ENCODE measurements at places on chromosomes 13 and 19.
A peak's percentile ranks its signal among the peaks of the same experiment; 100 is the strongest.

GRCh38 chr13:88887045-88887662 lies 1216.0 kb downstream of the SLITRK5 start:
- no peak for DNase-seq

- DNase-seq, result no peak
These were observed 4.9 kb downstream of the FXYD3 start for GRCh38 chr19:35120492-35120891.

- no peak for DNase-seq
These were observed 458.6 kb downstream of the DCT start for GRCh38 chr13:94020833-94021232.

DNA sequence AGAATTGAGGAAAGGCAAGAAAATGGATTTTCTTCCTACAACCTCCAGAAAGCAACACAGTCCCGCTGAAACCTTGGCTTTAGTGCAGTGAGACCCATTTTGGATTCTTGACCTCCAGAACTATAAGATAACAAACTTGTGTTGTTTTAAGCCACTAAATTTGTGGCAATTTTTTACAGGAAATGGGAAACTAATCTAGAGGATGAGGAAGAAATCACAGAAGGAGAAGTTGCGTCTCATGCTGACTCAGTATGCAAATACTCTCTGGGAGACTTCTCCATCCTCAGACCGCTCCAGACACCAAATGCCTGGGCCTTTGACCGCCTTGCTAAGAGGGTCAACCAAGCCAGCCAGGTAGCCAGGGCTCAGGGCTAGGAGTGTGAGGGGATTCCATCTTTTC lies 13.1 kb upstream of the CEACAM16 start:
- DNase-seq, result no peak

- DNase-seq, result no peak
These were observed 39.3 kb upstream of the KL start for GRCh38 chr13:32976912-32977311.

- no peak for DNase-seq
These were observed 100.8 kb downstream of the TUBGCP3 start for GRCh38 chr13:112487127-112487517.

DNA sequence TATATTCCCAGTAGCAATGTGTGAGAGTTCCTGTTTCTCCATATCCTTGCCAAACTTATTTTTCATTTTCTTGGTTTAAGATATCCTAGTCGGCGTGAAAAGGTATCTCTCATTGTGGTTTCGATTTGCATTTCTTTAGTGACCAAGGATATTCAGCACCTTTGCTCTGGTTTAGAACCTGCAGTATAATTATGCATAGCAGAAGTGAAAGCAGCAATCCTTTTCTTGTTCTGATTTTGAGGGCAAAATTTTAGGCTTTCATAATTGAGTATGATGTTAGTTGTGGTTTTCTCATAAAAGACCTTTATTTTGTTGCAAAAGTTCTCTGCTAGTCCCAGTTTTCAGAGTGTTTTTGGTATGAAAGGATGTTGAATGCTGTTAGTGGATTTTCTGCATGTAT lies 491.0 kb downstream of the FGF9 start:
- DNase-seq, result no peak

DNA sequence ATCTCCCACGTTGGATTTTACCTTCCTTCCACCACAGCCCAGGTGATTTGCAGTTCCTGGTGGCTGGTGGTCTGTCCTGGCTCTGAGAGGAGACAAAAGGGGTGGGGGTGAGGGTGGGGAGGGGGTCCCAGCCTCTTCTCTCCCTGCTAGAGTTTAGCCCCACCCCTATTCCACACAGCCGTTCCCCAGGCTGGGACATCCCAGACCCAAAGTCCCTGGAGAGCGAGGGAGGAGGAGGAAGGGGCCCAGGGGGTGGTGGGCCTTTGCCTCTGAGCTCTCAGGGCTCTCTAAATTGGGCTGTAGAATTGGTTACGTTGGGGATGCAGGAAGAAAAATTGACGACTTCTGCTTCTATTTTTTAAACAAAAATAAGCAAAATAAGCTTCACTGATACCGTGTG lies 81.9 kb downstream of the SLC6A16 start:
- no peak for DNase-seq

GRCh38 chr13:40789275-40790153 lies at the start of gene SLC25A15:
TSS of gene SLC25A15 (plus strand) at chr13:40789611. CDS start at chr13:40793227, 3,616 bp downstream.
- peak; percentile 67 for DNase-seq

- no peak for DNase-seq
These were observed 219.8 kb downstream of the MZT1 start for GRCh38 chr13:72507416-72508199.

GRCh38 chr13:31053091-31053490 lies 108.6 kb downstream of the HSPH1 start:
- DNase-seq, result no peak

DNA sequence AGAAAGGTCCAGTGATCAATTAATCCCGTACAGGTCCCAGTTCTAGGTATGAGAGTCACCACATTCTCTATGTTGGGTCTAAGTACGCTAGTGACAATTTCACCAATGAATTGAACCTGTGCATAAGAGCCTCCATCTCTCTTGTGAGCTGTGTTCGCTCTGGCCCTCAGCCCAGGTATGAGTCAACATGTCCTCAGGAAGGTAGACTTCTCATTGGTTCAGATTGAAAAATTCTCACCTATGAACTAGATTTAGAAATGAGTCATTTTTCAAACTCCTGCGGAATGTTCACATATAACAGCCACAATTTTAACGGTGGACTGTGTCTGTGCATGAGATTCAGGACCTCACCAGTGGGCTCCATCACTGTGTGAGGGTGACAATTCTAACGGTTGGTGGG lies 12.7 kb upstream of the ZNF43 start:
- no peak for DNase-seq

GRCh38 chr19:43532571-43532961 lies 422 bp upstream of the ZNF575 start:
- no peak for DNase-seq

GRCh38 chr13:112871742-112872141 lies 97.3 kb upstream of the MCF2L start:
- DNase-seq, result no peak

DNA sequence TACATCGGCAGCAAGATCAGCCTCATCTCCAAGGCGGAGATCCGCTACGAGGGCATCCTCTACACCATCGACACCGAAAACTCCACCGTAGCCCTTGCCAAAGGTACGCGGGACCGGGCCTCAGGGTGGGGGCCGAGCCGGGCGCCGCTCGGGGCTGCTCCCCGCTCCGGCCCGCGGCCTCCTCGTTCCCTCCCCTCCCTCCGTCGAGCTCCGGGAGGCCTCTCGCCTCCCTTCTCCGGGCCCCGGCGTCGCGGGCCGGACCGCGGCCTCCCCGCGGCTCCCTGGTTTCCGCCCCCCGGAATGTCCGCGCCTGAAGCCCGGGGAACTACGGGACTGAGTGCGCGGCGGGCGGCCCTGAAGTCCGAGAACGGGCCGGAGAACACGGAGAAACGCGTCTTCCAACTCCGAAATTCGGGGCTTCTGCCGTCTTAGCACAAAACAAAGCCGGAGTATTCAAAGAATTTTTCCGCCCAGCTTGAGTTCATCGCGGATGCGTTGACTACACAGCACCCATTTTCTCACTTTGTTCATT lies 423 bp downstream of the LSM14A start:
- DNase-seq, result peak; percentile 19

GRCh38 chr19:41745756-41746155 lies 9.6 kb upstream of the CEACAM6 start:
- DNase-seq, result no peak

DNA sequence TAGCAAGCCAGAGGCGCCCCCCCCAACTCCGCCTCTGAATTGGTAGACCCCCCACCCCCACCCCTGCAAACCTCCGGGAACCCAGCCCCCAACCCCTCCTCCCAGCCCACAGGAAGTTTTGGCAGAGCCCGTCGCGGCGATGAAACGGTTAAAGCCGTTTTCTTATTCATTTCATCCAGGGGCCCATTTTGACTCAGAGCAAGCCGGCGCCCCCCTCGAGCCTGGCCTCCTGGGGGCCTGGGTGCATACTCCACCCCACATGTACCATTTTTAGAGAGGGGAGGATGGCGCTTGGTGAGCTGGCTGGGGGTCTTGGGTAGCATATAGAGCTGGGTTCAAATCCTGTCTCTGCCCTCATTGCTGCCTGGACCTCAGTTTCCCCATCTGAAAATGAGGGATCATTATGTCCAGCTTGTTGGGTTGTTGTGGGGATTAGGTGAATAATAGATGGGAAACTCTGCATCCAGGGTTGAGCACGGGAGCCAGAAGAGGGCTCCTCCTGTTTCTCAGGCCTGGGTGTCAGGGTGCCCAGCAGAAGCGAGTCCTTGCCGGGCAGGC lies 7.9 kb upstream of the JUNB start:
- DNase-seq, result peak; percentile 26

- peak; percentile 52 for DNase-seq
These were observed 31.4 kb downstream of the CERS4 start for GRCh38 chr19:8240274-8241229.

GRCh38 chr19:58317476-58318072 lies 9.2 kb upstream of the ZSCAN22 start:
- no peak for DNase-seq

GRCh38 chr13:113962975-113963374 lies 10.9 kb downstream of the C13orf46 start:
- DNase-seq, result no peak

DNA sequence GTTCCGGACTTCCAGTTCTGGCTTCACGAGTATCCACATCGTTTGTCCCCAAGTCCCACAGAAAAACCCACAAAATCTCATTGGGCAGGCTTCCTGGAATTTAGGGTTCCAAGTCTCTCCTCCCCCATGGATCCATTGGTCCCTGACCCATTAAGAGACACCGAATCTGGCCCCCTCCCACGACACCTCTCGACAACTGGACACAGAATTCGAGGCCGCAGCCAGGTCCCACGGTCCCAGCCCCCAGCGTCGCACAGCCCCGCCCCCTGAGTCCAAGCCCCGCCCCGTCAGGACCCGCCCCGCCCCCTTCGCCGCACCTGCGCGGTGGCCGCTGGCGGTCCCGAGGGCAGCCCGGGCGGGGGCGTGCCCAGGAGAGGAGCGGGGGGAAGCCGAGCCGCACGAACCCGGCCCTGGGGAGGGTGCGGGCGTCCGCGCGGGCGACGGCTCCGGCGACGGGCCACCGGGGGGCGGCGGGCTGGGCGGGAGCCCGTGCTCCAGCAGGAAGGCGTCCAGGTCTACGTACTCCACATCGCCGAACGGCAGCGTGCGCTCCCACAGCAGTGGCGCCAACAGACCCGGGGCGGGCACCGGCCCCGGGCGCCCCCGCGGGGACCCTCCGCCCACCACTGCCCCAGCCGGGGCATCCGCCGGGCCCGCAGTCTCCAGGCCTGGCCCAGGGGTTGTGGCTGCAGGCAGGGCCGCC lies 1.8 kb downstream of the DBP start:
- peak; percentile 60 for DNase-seq

DNA sequence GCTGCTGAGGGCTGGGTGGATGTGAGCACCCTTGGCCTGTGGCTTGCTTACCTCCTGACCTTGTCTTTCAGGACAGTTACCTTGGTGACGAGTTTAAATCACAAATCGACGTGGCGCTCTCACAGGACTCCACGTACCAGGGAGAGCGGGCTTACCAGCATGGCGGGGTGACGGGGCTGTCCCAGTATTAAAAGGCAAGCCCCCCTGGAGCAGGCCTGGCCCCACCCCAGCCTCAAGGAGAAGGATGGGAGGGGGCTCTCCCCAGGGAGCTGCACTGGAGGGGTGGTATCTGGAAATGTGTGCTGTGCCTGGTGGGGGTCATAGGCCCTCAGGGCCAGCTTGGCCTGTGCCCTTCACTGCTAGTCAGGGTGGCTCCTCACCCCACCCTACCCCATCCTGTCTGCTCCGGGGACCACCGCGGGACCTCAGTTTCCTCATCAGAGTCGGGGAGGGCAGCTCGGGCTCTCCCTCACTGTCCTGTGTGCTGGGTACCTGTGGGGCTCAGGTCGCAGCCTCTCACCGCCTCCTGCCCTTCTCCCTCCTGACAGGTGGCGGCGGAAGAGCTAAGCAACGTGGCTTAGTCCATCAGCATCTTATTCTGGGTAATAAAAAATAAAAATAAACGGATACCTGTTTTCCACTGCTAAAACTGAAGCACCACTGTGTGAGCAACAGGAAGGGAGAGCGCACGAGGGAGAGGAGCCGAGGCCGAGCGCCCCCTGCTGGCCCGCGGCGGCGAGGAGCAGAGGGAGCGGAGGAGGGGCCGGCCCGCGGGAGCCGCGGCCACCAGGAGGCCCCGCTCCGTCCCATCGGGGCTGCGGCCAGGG lies 29.8 kb downstream of the CERS1 start:
- peak; percentile 49 for DNase-seq

DNA sequence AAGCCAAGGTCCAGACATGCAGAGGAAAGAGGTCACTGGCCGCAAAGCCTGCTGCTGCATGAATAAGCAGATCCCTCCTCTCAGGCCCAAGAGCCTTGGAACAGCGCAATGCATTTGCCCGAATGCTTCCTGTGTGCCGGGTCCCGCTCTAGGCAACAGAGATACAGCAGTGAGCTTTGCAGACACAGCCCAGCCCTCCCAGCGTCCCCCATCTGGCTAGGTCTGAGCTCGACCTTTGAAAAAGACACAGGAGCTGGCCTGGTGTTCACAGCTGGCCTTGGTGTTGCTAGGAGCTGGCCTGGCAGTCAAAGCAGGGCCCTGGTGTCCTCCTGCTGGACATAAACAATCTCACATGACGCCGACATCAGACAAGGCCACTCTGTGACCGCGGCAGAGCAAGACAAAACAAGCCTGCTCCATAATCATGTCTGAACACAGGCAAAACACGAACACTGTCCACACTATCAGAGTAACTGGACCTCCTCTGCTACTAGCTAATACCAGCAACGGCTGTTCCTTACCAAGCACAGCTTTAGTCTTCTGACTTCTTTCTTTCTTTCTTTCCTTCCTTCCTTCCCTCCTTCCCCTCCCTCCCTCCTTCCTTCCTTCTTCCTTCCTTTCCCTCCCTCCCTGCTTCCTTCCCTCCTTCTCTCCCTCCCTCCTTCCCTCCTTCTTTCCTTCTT lies 5.7 kb upstream of the PEX11G start:
- no peak for DNase-seq

DNA sequence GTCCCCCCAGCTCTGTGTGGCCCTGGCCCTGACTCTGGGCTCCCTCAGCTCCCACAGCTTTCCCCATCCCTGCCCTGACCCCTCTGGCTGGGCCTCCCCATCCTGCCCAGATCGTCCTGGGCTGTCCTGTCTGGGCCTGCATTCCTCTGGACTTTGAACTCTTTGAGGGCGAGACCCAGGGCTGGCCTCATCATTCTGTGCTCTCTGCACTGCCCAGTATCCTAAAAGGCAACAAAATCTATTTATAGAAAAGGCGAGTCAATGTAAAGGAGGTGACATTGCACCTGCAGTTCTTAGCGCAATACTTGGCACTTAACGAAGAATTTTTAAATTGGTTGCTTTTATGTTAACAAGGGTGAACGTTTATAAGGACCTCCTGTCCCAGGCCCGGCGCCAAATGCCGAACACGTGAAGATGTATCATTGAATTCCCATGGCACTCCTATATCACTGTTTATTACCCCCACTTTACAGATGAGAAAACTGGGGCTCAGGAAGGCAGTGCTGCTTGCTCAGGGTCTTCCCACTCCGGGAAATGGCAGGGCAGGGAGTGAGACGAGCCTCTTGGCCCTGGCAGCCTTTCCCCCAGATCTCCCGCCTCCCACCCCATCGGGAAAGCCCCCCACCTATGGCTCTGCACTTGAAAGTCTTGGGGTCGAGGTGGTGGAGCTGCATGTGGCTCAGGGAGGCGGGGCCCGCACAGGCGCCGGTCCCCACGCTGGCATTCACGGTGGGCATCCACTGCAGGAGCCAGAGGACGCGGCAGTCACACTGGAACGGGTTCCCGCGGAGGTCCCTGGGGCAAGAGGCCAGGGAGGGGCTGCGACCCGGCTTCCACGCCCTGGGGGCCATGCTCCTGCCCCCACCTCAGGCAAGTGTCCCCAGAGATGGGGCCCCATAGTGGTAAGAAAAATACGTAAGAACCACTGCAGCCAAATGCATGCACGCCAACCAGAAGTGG lies 3.8 kb downstream of the LGI4 start:
- no peak for DNase-seq

GRCh38 chr19:7506385-7507328 lies 9.2 kb upstream of the ZNF358 start:
- DNase-seq, result no peak
